ENCODE measurements at places on chromosomes 6 and 20. TPM values are rescaled to one million over a fixed set of nuclear protein-coding genes. Genes with fewer than 3 reads are reported as not detected.

GRCh38 chr6:44133003-44133931 is 5.9 kb downstream of the TMEM63B start:
- peak; percentile 60 for DNase-seq

DNA sequence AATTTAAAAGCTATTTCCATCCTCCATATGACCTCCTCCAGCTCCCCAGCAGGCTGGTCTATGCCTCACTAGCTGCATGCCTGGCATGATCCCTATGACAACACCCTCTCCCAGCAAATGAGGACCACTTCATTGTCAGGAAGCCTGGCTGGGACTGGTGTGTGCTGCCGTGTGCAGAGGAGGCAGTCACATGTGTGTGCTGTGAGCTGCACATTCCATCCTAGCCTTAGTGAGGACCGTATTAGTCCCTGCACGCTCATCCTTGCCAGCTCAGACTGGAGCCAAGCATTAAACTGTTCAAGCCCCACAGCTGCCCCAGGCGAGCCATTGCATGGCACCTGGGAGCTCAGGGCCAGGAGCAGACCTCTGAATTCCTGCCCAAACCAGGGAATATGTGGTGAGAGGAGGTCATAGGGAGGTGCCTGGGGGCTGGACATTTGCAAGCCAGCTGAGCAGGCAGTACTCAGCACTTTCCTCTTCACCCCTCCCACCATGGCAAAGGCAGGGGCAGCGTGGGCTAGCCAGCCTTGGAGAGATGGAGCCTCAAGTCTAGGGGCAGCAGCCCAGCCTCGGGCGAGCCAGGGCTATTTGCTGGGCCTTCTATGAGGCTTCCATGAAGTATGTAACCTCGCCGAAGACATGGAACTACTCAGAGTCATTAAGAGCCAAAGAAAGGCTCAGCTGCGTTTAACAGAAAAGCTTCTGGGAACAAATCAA is 8.7 kb upstream of the CCN5 start:
- DNase-seq: peak; percentile 87

- no peak for DNase-seq
Observed at GRCh38 chr6:127457456-127458064, 1.6 kb downstream of the KIAA0408 start.

DNA sequence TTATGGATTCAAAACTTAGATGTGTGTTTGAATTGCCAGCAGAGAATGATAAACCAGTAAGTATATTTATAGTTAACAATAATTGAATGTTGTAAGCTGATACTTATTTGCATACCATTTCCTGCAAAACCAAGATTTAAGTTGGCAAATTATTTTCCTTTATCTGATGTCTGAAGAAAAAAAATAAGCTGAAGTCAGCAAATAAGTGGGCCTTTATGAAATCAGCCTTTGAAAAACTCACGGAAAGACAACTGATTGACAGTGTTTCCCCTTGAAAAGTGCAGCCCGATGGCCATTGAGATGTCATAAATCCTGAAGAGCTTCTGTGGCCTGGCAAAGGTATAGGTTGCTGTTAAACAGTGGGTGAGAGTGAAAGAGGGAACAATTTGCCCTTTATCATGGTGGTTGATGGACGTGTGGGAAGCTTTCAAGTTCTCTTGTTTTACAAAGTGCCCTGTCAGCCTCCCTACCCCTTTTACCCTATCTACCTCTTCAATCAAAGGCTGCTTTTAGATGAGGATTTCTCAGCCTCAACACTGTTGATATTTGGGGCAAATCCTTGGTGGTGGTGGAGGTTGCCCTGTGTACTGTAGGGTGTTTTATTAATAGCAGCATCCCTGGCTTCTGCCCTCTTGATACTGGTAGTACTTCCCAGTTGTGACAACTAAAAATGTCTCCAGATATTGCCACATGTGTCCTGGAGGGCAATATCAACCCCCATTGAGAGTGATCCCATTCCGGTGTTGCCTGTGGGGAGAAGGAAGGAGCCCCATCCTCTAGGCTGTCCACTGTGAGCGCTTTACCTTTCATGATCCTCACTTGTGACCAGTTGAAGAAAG is 50.2 kb downstream of the VAPB start:
- DNase-seq: no peak

DNA sequence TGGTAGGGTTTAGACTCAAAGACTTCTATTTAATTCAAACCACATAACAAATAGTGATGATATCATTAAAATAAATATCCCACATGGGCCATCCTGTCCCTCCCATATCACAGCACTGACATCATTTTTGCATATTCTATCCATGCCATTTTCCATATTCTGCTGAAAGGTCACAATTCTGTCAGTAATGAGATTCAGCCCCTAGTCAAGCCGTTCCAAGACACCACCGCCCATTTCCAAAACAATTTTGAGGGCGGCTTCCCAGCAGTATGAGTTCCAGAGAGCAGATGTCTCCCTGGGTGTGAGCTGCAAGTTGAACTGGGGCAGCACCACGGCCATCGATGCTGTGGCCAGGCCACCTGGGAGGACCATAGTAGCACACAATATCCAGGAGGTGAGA is 65.1 kb upstream of the PLEKHG1 start:
- no peak for DNase-seq

The MCCD1 gene
- not detected for total RNA-seq

GRCh38 chr20:59185809-59186208 is 22.2 kb downstream of the ZNF831 start:
- DNase-seq: no peak

GRCh38 chr20:41249411-41250281 is 67.9 kb downstream of the ZHX3 start:
- peak; percentile 86 for DNase-seq

The OR2H2 gene
- total RNA-seq: not detected

DNA sequence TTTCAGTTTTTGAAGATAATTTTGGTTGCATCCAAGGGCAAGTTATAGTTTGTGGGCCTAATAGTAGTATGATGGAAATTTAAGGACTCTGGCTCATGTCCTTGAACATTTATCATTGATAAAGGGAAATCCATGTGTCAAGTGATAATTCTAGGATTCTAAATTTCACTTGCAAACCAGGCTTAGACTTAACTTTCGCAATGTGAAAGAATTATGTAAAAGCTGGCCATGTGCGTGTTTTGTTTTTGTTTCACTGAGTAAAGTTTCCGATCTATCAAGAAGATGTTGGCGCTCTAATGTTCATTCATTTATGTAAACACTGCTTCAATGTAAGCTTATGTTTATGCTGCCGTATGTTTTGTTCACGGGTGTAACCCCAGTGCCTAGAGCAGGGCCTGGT is 302.0 kb downstream of the SOX4 start:
- no peak for DNase-seq

GRCh38 chr6:125270380-125270779 is 31.4 kb downstream of the HDDC2 start:
- no peak for DNase-seq

DNA sequence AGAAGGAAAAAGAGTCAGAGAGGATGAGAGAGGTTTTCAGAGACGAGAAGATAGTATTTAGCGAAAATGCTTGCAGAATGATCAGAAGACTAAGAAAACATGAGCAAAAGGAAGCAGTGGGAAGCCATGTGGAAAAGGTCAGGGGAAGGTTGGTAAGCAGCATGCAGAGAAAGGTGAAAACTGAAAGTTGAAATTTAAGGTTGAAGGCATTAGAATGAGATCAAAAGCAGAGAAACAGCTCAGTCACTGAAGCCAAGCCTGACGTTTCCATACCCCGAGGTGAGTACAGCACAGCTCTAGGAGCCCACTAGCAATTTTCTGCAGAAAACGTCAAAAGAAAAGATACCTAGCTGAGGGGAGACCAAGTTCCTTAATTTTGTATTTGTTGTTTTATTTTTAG is 19.1 kb upstream of the TFB1M start:
- DNase-seq: no peak

DNA sequence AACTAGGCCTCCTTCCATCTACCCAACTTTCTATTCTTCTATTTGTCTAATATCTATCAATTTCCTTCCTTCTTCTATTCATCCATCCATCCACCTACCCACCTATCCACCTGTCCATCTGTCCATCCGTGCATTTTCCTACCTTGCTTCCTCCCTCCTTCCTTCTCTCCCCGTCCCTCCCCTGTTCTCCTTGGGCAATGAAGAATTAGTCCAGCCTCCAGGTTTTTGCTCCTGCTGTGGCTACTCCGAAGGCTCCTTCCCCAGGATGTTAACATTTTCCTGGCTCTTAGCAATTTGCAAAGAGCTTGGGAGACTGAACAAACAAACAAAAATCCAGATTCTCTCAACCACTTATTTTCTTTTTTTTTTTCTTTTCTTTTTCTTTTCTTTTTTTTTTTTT is 81.6 kb downstream of the KCNB1 start:
- DNase-seq: no peak

DNA sequence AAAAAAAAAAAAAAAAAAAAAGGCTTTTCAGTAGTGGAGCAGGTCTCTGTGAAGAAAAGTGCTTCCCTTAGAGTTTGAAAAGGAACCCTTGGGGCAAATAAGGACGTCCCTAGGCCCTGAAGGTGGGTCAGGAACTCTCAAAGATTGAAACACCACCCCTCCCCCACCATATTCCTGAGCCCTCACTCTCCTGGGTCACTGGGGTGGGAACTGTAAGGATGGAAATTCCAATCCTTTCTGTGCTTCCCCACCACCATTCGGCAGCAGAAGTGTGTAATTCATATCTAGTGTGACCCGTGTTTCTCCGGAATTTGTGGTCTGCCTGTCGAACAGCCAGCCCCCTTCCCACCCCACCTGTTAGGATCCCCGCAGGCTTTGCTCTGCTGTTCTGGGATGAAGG is 12.3 kb downstream of the CDYL start:
- no peak for DNase-seq

The PSORS1C2 gene
- not detected for total RNA-seq

The PRL gene
- not detected for total RNA-seq

DNA sequence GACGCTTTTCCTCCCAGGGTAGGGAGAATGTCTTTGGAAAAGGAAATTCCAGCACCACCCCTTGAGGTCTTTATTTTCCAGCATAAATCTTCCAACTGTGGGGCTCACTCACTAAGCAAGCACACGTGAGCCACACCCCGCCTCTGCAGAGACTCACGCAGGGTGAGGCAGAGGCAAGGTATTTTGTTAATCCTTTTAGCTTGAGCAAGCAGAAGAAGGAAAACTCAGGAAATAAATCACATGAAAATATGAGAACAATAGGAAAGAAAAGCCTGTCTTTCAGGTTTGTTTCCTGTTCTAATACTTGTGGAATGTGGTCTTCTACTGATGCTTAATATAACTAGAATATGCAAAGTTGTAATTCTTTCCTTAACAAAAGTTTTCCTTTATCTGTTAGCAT is 4.1 kb upstream of the PHACTR2 start:
- DNase-seq: no peak

The THEMIS gene
- total RNA-seq: 1.7 TPM

The DEFB132 gene
- total RNA-seq: not detected

The POM121L2 gene
- total RNA-seq: not detected

The RPS18 gene
- total RNA-seq: 1,497 TPM

DNA sequence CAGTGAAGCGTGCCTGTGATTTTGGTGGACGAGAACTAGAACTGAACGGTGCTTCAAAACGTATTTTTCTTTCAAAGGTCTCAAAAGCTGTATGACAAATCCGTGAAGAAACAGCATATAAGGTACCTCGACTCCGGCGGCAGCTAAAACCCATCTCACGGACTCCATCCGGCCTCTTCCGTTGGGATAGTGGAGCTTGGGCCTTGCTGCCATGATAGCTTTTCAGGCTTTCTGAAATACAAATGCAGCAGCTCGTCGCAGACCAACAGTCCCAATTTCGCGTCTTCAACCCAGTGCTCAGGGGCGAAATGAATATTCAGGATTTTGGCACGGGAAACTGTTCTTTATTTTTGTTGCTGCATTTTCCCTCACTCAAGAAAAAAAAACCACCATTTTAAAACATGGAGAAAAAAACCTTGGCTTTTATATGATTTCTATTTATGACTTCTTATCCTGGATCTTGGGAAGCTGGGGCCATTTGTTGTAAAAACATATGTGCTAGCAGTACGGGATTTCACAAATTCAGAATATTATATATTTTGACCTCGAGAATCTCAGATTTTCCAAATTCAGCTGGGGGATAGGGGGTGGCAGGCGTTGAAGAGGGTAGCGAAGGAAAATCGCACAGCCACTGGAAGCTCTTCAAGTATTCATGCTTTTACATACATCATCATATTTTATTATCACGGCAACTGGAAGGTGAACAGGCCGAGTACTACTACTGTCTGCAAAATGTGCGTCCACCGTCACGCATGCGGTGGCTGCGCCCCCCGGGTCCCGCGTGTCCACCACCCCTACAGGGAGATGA is 849 bp downstream of the GSTA4 start:
- no peak for DNase-seq

GRCh38 chr20:17912916-17913315 is 55.7 kb downstream of the SNX5 start:
- no peak for DNase-seq

GRCh38 chr20:25587536-25587935 is 2.2 kb upstream of the NINL start:
- DNase-seq: no peak

The FAXC gene
- total RNA-seq: 4.4 TPM

DNA sequence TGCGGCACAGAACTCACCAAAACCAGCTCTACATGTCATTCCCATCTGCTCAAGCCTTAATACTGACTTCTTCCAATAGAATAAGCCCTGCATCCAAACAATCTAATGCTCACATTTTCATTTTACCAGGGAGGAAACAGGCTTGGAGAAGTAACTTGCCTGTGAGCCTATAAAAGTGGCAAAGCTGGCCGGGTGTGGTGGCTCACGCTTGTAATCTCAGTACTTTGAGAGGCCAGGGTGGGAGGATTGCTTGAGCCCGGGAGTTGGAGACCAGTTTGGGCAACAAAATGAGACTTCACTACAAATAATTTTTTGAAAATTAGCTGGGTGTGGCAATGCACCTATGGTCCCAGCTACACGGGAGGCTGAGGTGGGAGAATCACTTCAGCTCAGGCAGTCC is 133.7 kb downstream of the LY86 start:
- DNase-seq: no peak

GRCh38 chr6:165191461-165191860 is 117.9 kb downstream of the C6orf118 start:
- DNase-seq: no peak

- no peak for DNase-seq
Observed at GRCh38 chr6:128388380-128388779, 132.0 kb downstream of the PTPRK start.

The TXLNB gene
- 1.5 TPM for total RNA-seq

GRCh38 chr20:40583205-40583604 is 105.8 kb downstream of the MAFB start:
- DNase-seq: peak; percentile 79

The CRYBG1 gene
- 6.2 TPM for total RNA-seq

Data from aorta (tissue), 5 donors.